ENCODE measurements at places on chromosomes 12 and 14.

DNA sequence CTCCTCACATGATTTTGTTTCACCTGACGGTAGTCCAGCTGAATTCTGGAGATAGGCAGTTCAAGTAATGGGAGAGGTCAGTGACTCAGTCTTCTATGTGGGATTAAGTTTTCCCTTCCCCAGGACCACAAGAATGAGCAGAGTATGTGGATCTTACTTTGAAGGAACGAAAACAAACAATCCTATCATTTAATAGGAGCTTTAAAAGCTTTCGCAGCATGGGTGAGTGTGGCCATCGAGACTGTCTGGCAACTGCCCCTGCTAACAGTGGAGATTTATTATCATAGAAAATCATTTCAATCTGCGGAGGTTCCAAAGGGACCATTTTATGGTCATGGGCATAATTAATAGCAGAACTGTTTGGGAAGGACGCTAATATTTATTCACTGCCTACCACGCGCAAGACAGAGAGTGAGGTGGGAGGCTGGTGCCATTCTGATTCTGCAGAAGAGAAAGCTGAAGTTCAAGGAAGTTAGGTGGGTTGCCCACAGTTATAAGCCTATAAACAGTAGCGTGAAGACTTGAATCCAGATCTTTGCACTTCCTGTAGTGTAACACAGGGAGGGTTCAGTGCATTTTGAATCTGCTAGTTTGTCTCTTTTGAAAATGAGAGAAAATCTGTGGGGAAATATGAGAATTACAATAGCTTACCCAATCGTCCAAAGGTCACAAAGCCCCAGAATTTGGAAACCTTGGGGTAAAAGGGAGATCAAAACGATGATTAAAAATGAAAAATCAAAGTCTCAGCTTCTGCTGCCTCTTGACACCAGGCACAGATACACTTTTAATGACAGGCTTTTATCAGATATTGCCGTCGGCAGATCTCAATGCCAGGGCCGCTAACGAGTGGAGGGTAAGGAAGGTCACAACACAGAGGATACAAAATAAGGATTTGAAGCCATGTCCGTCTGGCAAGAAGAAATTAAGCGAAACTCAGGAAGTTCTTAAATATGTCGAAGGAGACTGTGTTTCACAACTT is 209.6 kb downstream of the CRADD start:
- peak; percentile 36 for DNase-seq

- no peak for DNase-seq
These were observed 191.5 kb upstream of the PRKD1 start for GRCh38 chr14:30118992-30119640.

GRCh38 chr14:102206918-102207317 is 67.2 kb downstream of the WDR20 start:
- DNase-seq, result no peak

DNA sequence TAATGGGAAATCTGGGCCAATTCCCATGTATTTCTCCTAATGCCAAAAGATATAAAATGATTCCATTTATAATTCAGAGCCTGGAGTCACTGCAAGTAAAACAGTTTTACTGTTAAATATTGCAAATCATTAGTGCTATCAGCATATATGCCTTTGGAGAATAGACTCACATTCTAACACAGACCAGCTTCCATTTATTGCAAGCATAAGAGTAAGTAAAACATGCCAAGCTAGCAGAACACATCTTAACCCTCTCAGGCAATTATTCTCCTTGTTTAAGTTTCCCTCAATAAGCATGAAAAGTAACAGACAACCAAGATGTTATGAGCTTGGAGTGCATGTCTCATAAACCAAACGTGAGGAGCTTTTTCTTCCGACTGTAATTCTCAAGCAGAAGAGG is 173.9 kb upstream of the GRIP1 start:
- no peak for DNase-seq

DNA sequence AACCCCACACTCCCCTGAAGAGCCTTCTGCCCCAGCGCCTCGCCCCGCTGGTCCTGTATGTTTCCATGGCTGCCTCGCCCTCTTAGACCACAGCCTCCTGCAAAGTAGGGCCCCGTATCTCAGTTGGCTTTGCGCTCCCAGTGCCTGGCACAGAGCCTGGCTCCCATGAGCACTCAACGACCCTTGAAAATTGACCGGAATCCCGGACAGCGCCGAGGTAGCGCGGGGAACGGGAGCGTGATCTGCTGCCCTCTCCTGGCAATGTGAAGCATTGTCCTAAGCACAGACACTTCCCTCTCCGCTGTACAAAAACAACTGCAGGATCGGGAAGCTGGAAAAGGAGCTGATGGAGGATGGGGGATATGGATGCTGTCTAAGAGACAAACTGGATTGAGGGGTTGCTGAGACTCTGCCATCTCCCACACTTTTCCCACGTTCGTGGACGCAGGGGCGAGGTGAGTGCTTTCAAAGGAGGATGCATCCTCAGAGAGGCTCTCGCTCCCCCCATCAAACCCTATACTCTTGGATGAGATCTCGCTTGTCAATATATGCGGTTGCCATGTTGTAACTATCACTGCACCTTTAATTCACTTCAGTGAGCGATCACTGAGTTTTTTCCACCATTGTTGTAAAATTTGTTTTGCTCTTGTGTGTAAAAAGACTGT is 10.7 kb upstream of the FKBP4 start:
- no peak for DNase-seq

DNA sequence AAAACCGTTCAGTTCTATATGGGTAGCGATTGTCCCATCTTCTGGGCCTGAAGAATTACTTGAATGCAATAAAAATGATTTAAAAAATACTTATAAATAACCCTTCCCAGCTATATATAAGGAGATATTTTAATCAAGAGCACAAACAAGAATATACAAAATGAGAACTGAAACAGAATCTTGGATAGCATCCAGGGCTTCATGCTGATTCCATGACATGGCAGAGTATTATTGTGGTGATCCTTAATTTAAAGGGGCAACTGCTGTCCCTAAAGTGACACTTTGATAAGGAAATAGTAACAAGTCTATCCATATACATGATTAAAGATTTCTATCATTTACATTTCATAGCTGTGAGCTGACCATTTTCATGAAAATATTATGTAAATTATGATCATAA is 18.8 kb downstream of the WBP11 start:
- no peak for DNase-seq

- DNase-seq, result no peak
These were observed 58.8 kb upstream of the FBRSL1 start for GRCh38 chr12:132430838-132431774.

- DNase-seq, result peak; percentile 98
These were observed 199.5 kb downstream of the ANO6 start for GRCh38 chr12:45415393-45415817.

- DNase-seq, result no peak
These were observed 97.9 kb downstream of the RFLNA start for GRCh38 chr12:124392667-124393413.

DNA sequence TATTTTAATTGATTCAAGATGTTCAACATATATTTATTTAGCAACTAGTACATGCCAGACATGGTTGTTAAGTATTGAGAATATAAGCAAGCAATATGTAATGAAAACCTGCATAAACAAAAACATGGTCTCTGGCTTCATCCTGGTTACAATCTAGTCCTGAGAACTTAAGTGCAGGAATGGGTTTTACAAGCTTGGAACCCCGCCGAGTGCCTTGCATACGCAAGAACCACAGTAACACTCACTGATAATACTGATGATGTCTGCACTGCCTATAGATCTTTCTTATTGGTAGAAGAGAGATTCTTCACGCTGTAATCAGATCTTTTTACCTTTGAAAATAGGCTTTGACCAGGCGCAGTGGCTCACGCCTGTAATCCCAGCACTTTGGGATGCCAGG is 22.9 kb upstream of the CALM1 start:
- DNase-seq, result no peak

DNA sequence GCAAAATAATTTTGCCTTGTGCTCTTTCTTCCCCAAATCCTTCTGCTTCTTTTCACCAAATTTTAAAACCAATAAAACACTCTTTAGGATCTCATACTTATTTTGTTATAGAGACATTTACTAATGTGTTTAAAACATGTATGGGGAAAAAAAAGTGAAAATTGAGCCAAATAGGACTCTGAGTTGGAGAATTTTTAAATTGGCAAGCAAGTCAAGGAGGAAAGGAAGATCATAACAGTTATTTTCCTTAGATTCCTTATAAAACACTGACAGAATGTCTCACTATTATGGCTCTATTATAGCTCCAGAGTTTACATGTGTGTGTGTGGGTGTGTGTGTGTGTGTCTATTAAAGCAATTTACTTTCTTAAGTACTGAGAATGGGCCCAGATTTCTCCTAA is 220.5 kb downstream of the SLC6A15 start:
- no peak for DNase-seq

DNA sequence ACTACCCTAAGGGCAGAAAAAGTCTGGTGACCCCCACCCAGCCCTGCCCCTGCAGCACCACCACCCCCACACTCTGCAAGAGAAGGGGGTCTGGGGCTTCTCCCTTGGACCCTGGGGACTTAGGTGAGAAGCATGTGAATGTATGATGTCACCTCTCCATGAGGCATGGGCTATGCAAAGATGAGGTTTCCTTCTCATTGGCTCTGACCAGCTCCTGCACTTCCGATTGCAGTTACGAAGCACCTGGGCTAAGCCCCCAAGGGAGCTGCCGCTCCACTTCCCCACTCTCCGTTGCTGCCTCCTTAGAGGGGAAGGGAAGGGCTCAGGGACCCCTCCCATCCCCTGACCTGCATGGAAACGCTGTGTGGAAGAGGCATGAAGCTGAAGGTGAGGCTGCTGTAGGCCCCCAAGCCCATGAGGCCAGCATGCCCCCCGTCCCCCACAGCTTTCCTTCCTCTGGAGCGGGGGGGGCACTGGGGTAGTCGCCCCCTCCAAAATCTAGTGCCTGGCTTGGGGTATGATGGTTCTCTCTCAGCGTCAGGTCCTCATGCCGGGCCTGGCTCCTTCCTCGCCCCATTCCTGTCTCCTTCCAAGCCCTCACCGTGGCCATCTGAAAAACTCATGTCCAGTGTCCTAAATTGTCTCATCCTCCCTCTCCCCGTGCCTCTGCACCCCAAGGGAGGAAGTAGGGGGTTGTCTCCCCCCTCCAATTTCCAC is 5.5 kb upstream of the DDX23 start:
- no peak for DNase-seq

DNA sequence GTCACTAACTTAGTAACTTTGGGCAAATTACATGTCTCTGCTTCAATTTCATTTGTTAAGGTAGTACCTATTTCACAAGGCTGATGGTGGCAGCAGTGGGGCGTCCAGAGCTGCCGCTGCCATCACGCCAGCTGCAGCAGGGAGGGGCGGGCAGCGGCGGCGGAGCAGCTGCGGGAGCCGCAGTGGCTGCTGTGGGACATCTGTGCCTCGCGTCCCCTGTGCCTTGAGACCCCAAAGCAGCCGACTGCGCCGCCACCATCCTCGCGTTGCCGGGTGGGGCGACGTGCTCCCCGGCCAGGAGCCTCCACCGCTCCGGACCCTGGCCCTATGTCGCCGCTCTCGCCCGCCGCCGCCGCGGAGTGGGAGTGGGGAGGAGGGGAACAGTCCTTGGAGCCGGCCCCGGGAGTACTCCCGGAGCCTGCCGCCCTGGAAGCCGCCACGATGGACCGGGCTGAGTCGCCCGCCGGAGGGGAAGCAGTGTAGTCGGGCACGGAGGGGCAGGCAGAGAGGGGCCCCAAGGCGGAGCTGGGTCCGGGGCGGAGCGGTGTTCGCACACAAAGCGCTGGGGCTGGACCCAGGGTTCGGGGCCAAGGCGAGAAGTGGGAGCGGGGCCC is 51.4 kb downstream of the A2M start:
- no peak for DNase-seq

DNA sequence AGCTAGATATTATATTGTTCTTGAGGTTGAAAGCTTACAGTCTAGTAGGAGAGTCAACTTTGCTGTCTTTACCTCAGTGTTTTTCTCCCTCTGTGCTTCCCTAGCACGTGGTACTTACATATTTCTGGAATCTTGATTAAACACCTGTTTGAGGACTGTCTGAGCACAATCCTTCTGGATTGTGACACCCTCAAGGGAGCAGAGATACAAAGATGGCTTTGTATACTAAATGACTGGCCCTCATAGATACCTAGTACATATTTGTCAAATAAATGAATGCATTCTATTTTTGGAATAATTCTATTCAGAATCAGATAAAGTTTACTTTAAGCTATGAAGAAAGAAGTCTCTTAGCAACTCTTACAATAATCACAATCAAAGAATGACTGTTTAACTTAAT is 113.3 kb downstream of the LRRK2 start:
- no peak for DNase-seq

- no peak for DNase-seq
These were observed 47.2 kb upstream of the KTN1 start for GRCh38 chr14:55532645-55533344.
